ENCODE measurements at places on chromosomes 11 and 22. TPM values are rescaled to one million over a fixed set of nuclear protein-coding genes. Genes with fewer than 3 reads are reported as not detected.
A peak's percentile ranks its signal among the peaks of the same experiment; 100 is the strongest.

GRCh38 chr22:31578171-31578570 lies 81.8 kb downstream of the SFI1 start:
- no peak overlapping the region for H3K4me3 ChIP-seq
- DNase-seq = no peak
- H3K36me3 ChIP-seq = peaks cover 39% of the 10 kb centered on the region

ARHGAP20 gene
- 0.17 TPM for total RNA-seq

ADORA2A gene
- 34.5 TPM for total RNA-seq

C11orf16 gene
- not detected for total RNA-seq

RFPL3 gene
- total RNA-seq = not detected

- no peak for DNase-seq
- no peak overlapping the region for H3K4me3 ChIP-seq
- H3K27ac ChIP-seq = no peak overlapping the region
Observed at GRCh38 chr11:123421589-123421988, 8.5 kb upstream of the GRAMD1B start.

MOV10L1 gene
- total RNA-seq = not detected

GRCh38 chr11:90434858-90435257 lies 212.0 kb upstream of the CHORDC1 start:
- H3K4me1 ChIP-seq = no peaks in the 10 kb centered on the region
- H3K27ac ChIP-seq = no peak overlapping the region
- no peak overlapping the region for H3K4me3 ChIP-seq
- H3K27me3 ChIP-seq = no peaks in the 10 kb centered on the region

DNA sequence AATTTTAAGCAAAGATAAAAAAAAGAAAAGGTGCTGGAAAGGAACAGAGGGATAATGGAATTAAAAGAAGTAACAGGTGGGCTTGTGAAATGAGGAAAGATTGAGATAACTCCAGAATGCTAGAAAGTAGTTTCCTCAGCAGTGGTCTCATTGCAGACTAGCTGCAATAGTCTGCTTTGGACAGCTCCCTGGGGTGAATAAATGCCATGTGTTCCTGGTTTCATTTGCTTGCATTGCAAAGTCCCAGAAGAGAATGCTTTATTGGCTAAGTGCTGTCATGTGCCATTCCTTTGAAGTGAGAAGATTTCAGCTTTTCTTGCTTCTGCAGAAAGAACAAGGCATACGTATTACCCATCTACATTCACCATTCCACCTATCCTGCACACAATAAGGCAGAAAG lies 478.8 kb upstream of the RAG2 start:
- DNase-seq = no peak
- no peak overlapping the region for H3K27ac ChIP-seq
- no peaks in the 10 kb centered on the region for H3K27me3 ChIP-seq

DNA sequence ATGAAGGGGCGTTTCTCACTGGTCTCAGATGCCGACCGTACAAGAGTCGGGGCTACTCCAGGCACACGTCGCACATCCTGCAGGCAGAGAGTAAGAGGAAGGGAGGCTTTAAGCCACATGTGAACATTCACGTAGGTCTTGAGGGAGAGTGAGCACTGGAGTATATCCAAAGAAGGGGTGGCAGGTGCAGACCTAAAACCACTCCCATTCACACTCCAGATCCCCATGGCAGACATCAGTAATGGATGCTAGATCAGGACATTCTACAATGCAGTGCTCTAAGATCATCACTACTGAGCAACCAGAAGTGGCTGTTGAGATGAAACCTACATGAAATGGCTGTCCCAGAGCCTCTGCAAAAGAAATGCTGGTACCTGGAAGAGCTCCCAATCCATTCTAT lies 39.0 kb downstream of the WT1 start:
- no peaks in the 10 kb centered on the region for H3K27me3 ChIP-seq
- DNase-seq = no peak
- no peak overlapping the region for H3K4me3 ChIP-seq
- H3K36me3 ChIP-seq = no peaks in the 10 kb centered on the region
- H3K4me1 ChIP-seq = no peaks in the 10 kb centered on the region

GRCh38 chr22:35359380-35360065 lies 21.4 kb upstream of the HMOX1 start:
- H3K4me1 ChIP-seq = no peaks in the 10 kb centered on the region
- no peak overlapping the region for H3K27ac ChIP-seq
- DNase-seq = no peak
- no peak overlapping the region for H3K4me3 ChIP-seq
- no peaks in the 10 kb centered on the region for H3K36me3 ChIP-seq

GRCh38 chr22:21038405-21038804 lies 6.0 kb upstream of the SLC7A4 start:
- H3K27ac ChIP-seq = no peak overlapping the region
- DNase-seq = no peak
- no peaks in the 10 kb centered on the region for H3K36me3 ChIP-seq
- no peak overlapping the region for H3K4me3 ChIP-seq
- H3K4me1 ChIP-seq = peaks cover under 1% of the 10 kb centered on the region
- H3K27me3 ChIP-seq = peaks cover 3% of the 10 kb centered on the region

ISX gene
- total RNA-seq = not detected

MIAT gene
- total RNA-seq = 260 TPM

DNA sequence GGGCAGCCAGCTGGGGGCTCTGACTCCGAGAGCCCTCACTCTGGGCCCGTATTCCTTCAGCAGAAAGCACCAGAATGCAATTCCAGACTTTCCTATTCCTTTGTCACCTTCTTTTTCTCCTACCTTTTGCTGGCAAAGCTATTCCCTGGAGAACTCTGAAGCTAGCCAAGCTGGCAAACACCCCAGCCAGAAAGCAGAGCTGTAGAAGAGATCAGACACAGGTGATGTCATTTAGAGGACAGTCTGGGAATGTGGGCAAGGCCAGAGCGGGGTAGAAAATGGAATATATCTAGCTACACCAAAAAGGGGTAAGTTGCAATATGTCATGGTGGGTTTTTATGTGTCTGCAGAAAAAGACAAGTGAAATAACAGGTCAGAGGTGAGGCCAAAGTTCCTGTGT lies 205.1 kb downstream of the NXPE2 start:
- no peak overlapping the region for H3K27ac ChIP-seq
- H3K27me3 ChIP-seq = no peaks in the 10 kb centered on the region
- H3K4me1 ChIP-seq = no peaks in the 10 kb centered on the region
- H3K4me3 ChIP-seq = no peak overlapping the region
- no peaks in the 10 kb centered on the region for H3K36me3 ChIP-seq

KRTAP5-8 gene
- total RNA-seq = not detected

- no peak for DNase-seq
- no peaks in the 10 kb centered on the region for H3K36me3 ChIP-seq
- H3K4me3 ChIP-seq = no peak overlapping the region
- H3K4me1 ChIP-seq = no peaks in the 10 kb centered on the region
- peaks cover 14% of the 10 kb centered on the region for H3K27me3 ChIP-seq
- H3K27ac ChIP-seq = no peak overlapping the region
Observed at GRCh38 chr11:64674774-64675173, 48.2 kb downstream of the NRXN2 start.

DNA sequence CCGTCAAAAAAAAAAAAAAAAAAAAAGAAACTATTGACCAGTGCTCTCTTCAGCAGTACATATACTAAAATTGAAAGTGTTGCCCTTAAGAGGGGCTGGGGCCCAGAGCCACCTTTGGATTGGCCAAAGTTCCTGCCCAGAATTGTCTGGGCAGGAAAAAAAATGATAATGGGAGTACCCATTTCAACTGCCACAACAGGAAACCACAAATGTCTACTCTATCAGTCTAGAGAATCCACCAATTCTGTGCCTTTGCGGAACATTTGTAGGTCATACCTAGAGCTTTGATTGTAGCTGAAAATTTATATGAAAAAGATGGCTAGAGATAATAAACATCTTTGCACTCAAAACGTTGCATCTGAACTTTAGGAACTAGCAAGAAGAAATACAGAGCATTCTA lies 69.4 kb downstream of the FAM76B start:
- H3K4me3 ChIP-seq = no peak overlapping the region
- peak; percentile 31 for DNase-seq
- no peaks in the 10 kb centered on the region for H3K27me3 ChIP-seq
- H3K27ac ChIP-seq = no peak overlapping the region

- H3K4me3 ChIP-seq = no peak overlapping the region
- no peak overlapping the region for H3K27ac ChIP-seq
Observed at GRCh38 chr11:96188243-96189006, 154.6 kb downstream of the MAML2 start.

- DNase-seq = no peak
- peaks cover 12% of the 10 kb centered on the region for H3K36me3 ChIP-seq
- no peak overlapping the region for H3K4me3 ChIP-seq
- peaks cover 17% of the 10 kb centered on the region for H3K4me1 ChIP-seq
- no peaks in the 10 kb centered on the region for H3K27me3 ChIP-seq
Observed at GRCh38 chr22:20777420-20778177, 3.7 kb downstream of the SERPIND1 start.

GRCh38 chr22:48357196-48357595 lies 1470.5 kb downstream of the BRD1 start:
- no peaks in the 10 kb centered on the region for H3K4me1 ChIP-seq
- no peak for DNase-seq
- no peaks in the 10 kb centered on the region for H3K36me3 ChIP-seq
- no peak overlapping the region for H3K4me3 ChIP-seq
- H3K27me3 ChIP-seq = no peaks in the 10 kb centered on the region

DNA sequence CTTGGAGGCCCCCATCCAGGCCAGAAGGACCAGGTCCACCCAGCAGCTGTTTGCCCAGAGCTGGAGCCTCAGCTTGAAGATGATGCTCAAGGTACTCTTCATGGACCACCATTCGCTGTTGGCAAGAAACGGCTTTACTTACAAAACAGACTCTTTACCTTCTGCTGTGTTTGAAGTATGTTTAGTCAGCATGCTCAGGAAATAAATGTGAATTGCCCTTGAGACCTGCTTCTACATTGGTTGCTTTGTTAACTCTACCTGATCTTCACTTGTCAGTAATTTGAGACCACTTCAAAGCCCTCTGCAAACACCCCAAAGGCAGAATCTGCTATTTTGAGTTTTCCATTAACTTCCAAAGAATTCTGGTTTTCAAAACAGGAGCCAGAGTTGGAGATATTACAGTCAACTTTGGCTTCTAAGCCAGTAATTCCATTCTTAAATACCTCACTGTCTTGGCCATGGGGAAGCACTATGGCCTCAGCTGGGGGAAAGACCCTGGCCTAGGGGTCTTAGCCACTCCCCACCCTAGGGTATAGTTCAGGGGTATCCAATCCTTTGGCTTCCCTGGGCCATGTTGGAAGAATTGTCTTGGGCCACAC lies 2.7 kb downstream of the UQCR10 start:
- H3K4me1 ChIP-seq = peaks cover 29% of the 10 kb centered on the region
- no peak overlapping the region for H3K4me3 ChIP-seq
- DNase-seq = no peak
- H3K27ac ChIP-seq = no peak overlapping the region
- peaks cover 11% of the 10 kb centered on the region for H3K36me3 ChIP-seq

CNTN5 gene
- total RNA-seq = not detected

GRCh38 chr22:43884600-43885318 lies 7.1 kb downstream of the PNPLA5 start:
- H3K4me1 ChIP-seq = no peaks in the 10 kb centered on the region
- H3K27me3 ChIP-seq = peaks cover 2% of the 10 kb centered on the region

DNA sequence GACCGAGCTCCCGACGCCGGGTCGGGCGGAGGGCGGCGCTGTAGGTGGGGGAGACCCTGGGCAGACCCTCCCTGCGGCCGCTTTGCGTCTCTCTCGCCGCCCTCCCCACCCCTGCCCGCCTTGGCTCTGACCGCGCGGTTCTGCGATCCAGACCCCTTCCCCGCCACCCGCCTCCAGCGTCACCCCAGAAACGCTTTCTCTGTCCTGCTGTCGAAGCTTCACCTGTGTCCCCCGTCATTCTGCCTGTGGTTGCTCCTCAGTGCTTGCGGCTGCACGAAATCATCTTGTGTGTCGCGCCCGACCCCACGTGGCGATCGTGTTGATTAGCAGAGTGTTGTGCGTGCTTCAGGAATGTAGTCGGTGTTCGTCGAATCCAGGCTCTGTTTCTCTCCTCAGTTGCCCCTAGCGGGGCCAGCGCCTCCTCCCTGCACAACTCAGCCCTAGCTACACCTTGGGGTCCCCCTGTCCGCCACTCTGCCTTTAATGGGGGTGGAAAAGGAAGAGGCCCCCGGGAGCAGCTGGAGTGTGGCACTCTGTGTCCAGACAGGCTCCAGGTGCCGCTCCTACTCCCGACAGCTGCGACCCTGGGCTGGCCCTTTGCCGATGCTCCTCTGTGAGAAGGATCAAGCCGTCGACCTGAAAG lies 851 bp downstream of the PTDSS2 start:
- H3K27me3 ChIP-seq = no peaks in the 10 kb centered on the region
- peak overlapping the region; percentile 85 for H3K27ac ChIP-seq
- H3K4me3 ChIP-seq = peak overlapping the region; percentile 90

- no peaks in the 10 kb centered on the region for H3K27me3 ChIP-seq
- H3K4me3 ChIP-seq = no peak overlapping the region
- no peak for DNase-seq
- H3K36me3 ChIP-seq = no peaks in the 10 kb centered on the region
- H3K27ac ChIP-seq = no peak overlapping the region
Observed at GRCh38 chr11:97136067-97136466, 746.3 kb downstream of the JRKL start.

DNA sequence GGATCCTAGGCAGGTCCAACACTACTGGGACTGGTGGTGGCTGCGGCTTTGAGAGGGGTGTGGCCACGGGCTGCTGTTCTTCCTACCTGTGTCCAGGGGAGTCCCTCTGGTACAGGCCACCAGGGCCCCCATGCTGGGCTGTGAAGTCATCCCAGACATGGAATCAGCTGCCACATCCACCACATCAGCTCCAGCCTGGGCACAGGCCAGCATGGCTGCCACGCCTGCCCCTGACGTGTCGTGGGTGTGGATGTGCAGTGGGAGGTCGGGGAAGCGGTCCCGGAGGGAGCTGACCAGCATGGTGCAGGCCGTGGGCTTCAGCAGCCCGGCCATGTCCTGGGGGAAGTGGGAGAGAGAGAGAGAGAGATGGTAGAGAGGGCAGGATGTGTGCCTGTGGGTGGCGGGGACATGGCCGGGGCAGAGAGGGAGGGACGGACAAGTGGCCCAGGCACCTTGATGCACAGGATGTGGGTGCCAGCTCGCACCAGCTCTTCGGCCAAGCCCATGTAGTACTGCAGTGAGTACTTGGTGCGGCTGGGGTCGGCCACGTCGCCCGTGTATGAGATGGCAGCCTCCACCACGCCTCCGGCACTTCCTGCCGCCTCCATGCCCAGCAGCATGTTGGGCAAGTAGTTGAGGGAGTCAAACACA lies 6.2 kb upstream of the LRFN4 start:
- H3K4me3 ChIP-seq = no peak overlapping the region
- DNase-seq = no peak
- H3K27ac ChIP-seq = no peak overlapping the region
- peaks cover 4% of the 10 kb centered on the region for H3K4me1 ChIP-seq

All from CD4-positive, alpha-beta memory T cell (primary cell).